Activated naive CD8-positive, alpha-beta T cell treated with anti-CD3 and anti-CD28 coated beads, Interleukin-2, amount 50 U/mL, for 16 hours (primary cell): ENCODE measurements at places on chromosomes 3 and 15.

DNA sequence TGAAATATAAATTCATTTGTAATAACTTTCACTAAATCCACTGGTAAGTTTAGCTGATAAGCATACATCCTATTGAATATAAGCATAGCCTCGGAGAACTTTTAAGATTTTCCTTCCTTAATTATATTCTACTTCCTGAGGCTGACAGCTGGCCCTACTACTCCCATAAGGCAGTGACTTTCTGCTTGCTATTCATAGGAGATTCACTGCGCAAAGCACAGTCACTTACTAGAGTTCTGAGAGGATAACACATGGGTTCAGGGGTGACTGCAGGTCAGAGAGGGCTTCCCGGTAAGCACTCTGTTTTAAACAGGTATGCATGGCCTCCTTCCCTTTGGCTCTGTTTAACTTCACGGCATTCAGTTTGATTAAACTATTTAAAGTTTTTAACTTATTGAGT, 75.8 kb downstream of the FAIM start:
- no peak for DNase-seq

GRCh38 chr15:60682615-60683014, 203.7 kb upstream of the ICE2 start:
- no peak for DNase-seq

- DNase-seq = no peak
Observed at GRCh38 chr15:88401251-88401995, 65.8 kb downstream of the MRPL46 start.

- DNase-seq = no peak
Observed at GRCh38 chr3:47370887-47371697, 9.7 kb upstream of the PTPN23 start.

- no peak for DNase-seq
Observed at GRCh38 chr15:67175643-67176071, 78.8 kb downstream of the AAGAB start.

GRCh38 chr3:146250449-146251382, at the start of gene PLSCR4:
Gene PLSCR4 (minus strand): TSS chr3:146251105. CDS start chr3:146222071, 29,034 bp downstream.
- no peak for DNase-seq

- no peak for DNase-seq
Observed at GRCh38 chr3:181887685-181888084, 176.0 kb downstream of the SOX2 start.

DNA sequence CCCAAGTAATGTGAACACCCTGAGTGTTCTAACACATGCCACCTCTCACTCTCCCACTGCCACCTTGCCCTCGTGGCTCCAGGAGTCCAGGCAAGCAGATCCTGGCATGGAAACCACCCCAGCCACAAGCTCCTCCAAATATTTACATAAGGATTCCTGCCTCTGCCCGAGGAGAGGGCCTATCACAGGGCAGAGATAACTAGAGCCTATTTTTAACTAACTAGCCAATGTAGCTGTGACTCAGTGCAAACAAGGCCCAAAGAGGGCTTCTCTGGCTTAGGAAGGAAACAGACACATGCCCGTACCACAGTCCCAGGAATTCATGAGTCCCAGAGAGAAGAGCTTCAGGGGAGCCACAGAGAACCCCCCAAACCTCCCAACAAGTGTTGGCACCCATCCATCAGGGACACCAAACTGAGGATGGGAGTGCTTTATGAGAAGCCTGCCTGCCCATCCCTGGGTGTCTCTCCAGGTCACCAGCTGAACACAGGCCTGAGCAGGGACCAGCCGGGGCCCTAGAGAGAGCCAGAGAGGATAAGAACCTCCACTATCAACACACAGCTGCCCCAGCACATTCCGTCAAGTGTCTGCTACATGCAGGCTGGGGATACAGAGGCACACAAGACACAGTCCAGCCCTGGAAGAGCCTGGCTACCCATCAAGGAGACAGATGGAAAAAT, 9.2 kb downstream of the FYCO1 start:
- no peak for DNase-seq

GRCh38 chr3:43198791-43199644, 87.3 kb upstream of the SNRK start:
- no peak for DNase-seq

GRCh38 chr15:36938764-36939163, 161.6 kb downstream of the MEIS2 start:
- DNase-seq = no peak
